ENCODE measurements at places on chromosomes 7 and 10. TPM values are rescaled to one million over a fixed set of nuclear protein-coding genes. Genes with fewer than 3 reads are reported as not detected.

CRYGN gene
- polyA plus RNA-seq: 0.36 TPM

CPXM2 gene
- polyA plus RNA-seq: 63.9 TPM

MACC1 gene
- polyA plus RNA-seq: 50.2 TPM

SPDYE1 gene
- polyA plus RNA-seq: 0.72 TPM

UCMA gene
- not detected for polyA plus RNA-seq

CRPPA gene
- 1.8 TPM for polyA plus RNA-seq

DNA sequence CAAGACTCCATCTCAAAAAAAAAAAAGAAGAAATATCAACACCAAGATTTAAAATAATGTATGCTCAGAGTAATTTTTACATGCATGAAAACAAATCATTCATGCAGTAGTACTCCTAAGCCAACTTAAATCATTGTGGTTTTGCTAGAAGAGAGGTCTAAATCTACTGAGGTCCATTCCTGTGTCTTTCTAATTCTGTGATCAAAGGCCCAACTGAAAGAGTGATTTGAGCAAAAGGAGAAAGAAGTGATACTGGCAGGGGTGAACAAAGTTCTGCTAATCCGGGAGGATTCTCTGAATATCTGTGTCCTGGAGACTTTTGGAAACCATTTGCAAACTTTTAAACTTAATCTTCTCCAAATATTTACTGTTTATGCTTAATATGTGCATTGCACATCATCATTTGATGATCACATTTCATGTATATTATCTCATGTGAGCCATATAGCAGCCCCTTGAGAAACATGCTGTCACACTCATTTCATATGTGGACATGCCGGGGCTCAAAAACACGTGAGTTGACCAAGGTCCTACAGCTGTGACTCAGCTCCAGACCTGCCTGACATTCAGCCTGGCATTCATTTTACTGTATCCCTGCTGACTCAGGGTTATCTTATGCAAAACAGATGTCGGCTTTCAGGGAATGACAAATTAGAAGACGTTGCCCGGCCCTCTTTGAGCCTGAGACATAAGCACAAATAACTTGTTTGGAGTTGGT is 76.4 kb downstream of the FAM107B start:
- H3K27ac ChIP-seq: no peak overlapping the region
- no peaks in the 10 kb centered on the region for H3K36me3 ChIP-seq

- H3K4me1 ChIP-seq: no peaks in the 10 kb centered on the region
- H3K27me3 ChIP-seq: no peaks in the 10 kb centered on the region
- no peak overlapping the region for H3K4me3 ChIP-seq
- no peaks in the 10 kb centered on the region for H3K36me3 ChIP-seq
- peak; percentile 4 for DNase-seq
- H3K27ac ChIP-seq: no peak overlapping the region
Measured at GRCh38 chr7:13800694-13801448, 188.6 kb downstream of the ETV1 start.

DNA sequence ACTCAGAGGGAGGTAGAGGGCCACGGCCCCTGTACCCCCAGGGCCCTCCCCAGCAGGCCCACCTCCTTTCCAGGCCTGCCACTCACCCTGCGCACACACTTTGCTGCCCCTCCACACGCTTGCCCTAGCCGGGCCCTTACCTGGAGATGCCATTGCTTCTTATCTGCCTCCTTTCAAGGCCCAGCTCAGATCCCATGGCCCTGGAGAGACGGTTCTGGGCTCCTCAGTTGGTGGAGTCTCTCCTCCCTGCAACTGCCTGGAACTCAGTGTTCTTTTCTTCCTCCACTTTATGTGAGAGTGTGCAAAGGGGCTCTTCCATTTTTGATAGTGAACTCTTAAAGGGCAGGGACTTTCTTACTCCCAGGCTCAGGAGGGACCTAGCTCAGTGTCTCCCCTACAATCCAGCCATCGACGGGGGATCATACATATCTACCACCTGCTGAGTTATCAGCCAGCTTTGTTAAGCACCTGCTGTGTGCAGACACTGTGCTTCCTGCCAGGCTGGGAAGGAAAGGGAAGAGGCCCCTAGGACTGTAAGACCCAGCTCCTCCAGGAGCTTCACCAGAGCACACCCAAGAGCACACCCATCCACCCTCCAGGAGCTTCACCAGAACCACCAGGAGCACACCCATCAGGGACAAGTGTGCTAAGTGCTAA is 89.3 kb upstream of the MACROH2A2 start:
- no peak overlapping the region for H3K27ac ChIP-seq
- H3K36me3 ChIP-seq: no peaks in the 10 kb centered on the region
- no peak overlapping the region for H3K4me3 ChIP-seq
- H3K27me3 ChIP-seq: no peaks in the 10 kb centered on the region
- DNase-seq: no peak

All from large intestine (tissue), 12 donors.